ENCODE measurements at places on chromosomes 16 and 17.

DNA sequence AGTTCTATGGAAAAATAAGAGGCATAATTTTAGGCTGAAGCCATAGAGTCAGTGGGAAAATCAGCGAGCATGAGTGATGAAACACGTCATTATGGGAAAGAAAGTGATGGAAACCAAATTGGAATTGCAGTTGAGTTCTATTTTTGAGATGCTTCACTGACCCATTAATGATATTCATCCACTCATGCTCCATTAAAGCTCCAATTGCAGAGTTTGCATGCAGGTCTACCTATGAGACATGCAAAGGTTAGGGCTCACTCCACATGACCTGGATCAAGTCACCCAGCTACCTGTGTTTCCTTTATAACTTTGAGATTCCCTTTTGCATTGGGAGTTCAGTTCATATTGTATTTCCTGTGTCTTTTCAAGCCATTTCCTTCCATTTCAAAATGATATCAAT, 8.0 kb upstream of the KRTAP2-4 start:
- H3K27ac ChIP-seq = no peak overlapping the region
- no peak for DNase-seq
- H3K4me3 ChIP-seq = no peak overlapping the region
- H3K4me1 ChIP-seq = no peaks in the 10 kb centered on the region
- no peaks in the 10 kb centered on the region for H3K36me3 ChIP-seq

- no peaks in the 10 kb centered on the region for H3K27me3 ChIP-seq
- no peak for DNase-seq
- H3K4me3 ChIP-seq = no peak overlapping the region
Measured at GRCh38 chr17:68141050-68141449, 105.5 kb downstream of the KPNA2 start.

GRCh38 chr17:17506893-17507464, 10.8 kb upstream of the RASD1 start:
- no peaks in the 10 kb centered on the region for H3K4me1 ChIP-seq
- H3K4me3 ChIP-seq = no peak overlapping the region
- DNase-seq = no peak
- no peak overlapping the region for H3K27ac ChIP-seq

- H3K27me3 ChIP-seq = no peaks in the 10 kb centered on the region
- no peak overlapping the region for H3K27ac ChIP-seq
- peaks cover 1% of the 10 kb centered on the region for H3K4me1 ChIP-seq
- H3K4me3 ChIP-seq = no peak overlapping the region
- no peaks in the 10 kb centered on the region for H3K36me3 ChIP-seq
Measured at GRCh38 chr17:35315283-35315682, 58.1 kb downstream of the SLFN11 start.

GRCh38 chr16:79067600-79067999, 532.9 kb downstream of the MAF start:
- no peaks in the 10 kb centered on the region for H3K27me3 ChIP-seq
- DNase-seq = no peak
- no peaks in the 10 kb centered on the region for H3K4me1 ChIP-seq
- H3K4me3 ChIP-seq = no peak overlapping the region
- H3K27ac ChIP-seq = no peak overlapping the region

GRCh38 chr17:83144421-83145357, 65.3 kb downstream of the METRNL start:
- no peaks in the 10 kb centered on the region for H3K4me1 ChIP-seq
- H3K27me3 ChIP-seq = no peaks in the 10 kb centered on the region
- no peak overlapping the region for H3K4me3 ChIP-seq
- no peaks in the 10 kb centered on the region for H3K36me3 ChIP-seq

DNA sequence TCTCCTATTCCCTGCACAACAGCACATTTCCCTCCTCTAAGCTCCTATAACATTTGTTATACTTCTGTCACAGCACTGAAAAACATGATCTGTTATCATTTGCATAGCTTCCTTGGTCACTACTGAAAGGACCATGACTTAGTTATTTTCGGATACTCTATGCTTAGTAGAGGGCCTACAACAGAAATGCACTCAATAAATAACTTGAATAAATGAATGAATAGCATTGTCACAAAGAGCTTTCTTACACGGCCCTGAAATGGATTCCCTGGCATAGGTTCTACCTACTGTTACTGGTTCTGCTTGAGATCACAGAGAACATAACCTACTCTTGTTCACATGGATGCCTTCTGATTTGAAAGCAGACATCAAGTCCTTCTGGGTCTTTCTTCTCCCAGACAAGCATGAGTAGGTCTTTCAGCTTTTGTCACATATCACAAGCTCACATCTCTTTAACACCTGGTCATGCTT, 41.6 kb downstream of the MYO1D start:
- H3K4me3 ChIP-seq = no peak overlapping the region
- no peaks in the 10 kb centered on the region for H3K4me1 ChIP-seq
- DNase-seq = no peak
- H3K27ac ChIP-seq = no peak overlapping the region

- no peaks in the 10 kb centered on the region for H3K36me3 ChIP-seq
- H3K27ac ChIP-seq = no peak overlapping the region
- H3K27me3 ChIP-seq = no peaks in the 10 kb centered on the region
- H3K4me3 ChIP-seq = no peak overlapping the region
Measured at GRCh38 chr16:28053461-28053860, 10.1 kb downstream of the GSG1L start.

DNA sequence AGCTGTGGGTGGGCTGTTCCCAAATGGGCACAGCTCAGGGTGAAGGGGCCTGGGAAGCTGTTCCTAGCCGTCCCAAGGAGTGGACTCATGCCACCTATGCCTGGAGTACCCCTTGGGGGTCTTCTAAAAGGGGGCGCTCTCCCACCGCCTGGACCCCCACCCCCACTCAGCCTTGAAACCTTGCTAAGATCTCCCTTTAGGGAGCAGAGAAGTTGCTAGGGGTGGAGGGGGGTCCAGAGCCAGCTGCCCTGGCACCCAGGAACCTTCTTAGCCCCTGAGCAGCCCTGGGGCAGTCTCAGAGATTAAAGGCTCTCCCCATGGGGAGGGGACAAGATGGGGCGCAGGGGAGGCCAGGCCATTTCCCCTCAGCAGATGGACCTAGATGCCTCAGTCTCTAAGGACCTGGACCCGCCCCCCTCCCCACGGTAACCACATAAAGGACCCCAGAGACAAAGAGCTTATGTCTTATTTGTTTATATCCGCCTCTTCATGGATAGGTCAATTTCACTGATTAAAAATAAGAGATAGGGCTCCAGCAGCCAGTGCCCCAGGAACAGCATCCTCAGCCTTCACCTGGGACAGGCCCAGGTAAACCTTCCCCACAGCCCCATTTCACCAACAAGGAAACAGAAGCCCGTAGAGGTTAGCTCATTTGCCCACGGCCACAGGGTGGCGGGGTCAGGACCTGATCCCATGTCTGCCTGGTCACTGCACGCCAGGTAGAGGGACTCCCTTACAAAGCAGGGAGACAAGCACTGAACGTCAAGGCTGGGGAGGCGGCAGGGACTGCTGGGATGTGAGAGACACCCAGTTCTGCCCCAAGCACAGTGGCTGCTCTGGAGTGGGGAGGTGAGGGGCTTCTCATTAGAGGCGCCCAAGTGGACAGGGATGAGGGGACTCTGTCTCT, 3.4 kb downstream of the MTSS2 start:
- H3K4me3 ChIP-seq = no peak overlapping the region
- H3K27me3 ChIP-seq = no peaks in the 10 kb centered on the region
- no peak overlapping the region for H3K27ac ChIP-seq
- DNase-seq = peak; percentile 47
- H3K4me1 ChIP-seq = peaks cover 3% of the 10 kb centered on the region

DNA sequence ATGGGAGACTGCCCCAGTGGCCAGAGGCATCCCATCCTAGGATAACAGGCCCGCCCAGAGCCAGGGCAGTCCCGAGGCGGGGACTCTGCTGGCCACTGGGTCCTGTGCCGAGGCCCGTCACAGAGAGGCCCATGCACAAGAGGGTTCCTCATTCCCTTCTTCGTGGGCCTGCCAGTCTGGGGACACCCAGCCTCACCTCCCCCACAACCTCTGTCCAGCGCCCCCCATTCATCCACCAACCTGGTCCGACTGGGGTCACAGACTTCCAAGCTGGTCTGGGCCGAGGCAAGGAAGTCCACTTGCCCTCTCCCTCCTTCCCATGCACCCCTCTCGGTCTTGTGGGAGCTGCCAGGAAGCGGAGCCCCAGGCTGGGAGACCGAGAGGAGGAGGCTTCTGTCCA, 94.2 kb upstream of the PLCG2 start:
- no peaks in the 10 kb centered on the region for H3K4me1 ChIP-seq
- no peak overlapping the region for H3K27ac ChIP-seq
- peaks cover 2% of the 10 kb centered on the region for H3K36me3 ChIP-seq
- H3K27me3 ChIP-seq = no peaks in the 10 kb centered on the region

GRCh38 chr17:40283662-40284061, 4.0 kb upstream of the CDC6 start:
- H3K27me3 ChIP-seq = no peaks in the 10 kb centered on the region
- no peak overlapping the region for H3K4me3 ChIP-seq
- DNase-seq = no peak
- H3K27ac ChIP-seq = no peak overlapping the region

- no peaks in the 10 kb centered on the region for H3K4me1 ChIP-seq
- H3K4me3 ChIP-seq = no peak overlapping the region
- no peak for DNase-seq
- H3K36me3 ChIP-seq = peaks cover 4% of the 10 kb centered on the region
- H3K27ac ChIP-seq = no peak overlapping the region
Measured at GRCh38 chr17:82062076-82062983, 3.3 kb downstream of the DUS1L start.

DNA sequence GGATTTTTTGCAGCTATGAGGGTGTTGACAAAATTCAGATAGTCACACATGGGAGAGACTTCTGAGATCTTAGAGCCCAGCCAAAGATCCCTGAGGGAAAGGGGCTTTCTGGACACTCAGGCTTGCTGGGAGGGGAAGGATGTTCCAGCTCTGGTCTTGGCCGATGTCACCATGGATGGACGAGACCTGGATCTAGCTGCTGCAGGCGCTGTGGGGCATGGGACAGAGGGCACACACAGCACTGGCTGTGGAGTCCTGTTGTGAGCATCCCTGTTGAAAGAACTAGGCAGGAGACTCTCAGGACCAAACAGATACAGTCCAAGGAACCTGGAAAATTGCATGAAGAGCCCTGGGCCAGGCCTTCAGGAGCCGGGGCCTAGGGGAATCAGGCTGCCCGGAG, 80.1 kb upstream of the SDK2 start:
- H3K36me3 ChIP-seq = no peaks in the 10 kb centered on the region
- H3K4me3 ChIP-seq = no peak overlapping the region
- H3K27ac ChIP-seq = no peak overlapping the region
- H3K27me3 ChIP-seq = no peaks in the 10 kb centered on the region
- no peak for DNase-seq
- no peaks in the 10 kb centered on the region for H3K4me1 ChIP-seq

GRCh38 chr16:27625050-27625697, 75.2 kb downstream of the KATNIP start:
- no peak overlapping the region for H3K27ac ChIP-seq
- DNase-seq = no peak
- H3K4me1 ChIP-seq = no peaks in the 10 kb centered on the region

DNA sequence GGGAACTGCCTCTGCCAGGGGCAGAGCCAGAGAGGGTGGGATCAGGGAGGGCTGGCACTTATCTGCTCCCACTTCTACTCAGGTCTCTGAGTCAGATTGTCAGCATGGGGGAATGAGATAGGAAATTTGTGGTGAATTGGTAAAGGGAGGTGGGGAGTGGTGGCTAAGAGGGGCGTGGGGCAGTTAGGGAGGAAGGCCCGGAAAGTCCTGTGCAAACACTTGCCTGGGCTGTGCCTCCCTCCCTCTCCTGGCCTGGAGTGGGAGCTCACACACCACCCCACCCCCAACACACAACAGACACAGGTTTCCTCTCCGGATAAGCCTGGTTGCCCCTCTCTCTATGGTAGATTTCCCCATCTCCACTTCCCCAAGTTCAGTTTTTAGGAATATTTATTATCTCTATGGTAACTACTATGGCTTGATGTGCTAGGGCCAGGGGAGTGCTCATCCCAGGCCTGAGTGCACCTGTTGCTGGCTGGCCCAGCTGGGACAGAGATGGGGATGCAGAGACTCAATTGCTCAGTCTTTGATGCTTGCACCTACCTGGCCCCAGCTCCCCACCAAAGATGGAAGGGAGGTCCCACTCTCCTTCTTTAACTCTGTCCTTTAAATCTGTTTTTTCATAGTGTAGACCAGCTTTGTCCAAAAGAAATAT, 2.7 kb downstream of the SPNS2 start:
- no peak overlapping the region for H3K4me3 ChIP-seq
- no peaks in the 10 kb centered on the region for H3K4me1 ChIP-seq
- H3K27me3 ChIP-seq = peaks cover 13% of the 10 kb centered on the region
- no peak overlapping the region for H3K27ac ChIP-seq
- DNase-seq = no peak
- no peaks in the 10 kb centered on the region for H3K36me3 ChIP-seq

DNA sequence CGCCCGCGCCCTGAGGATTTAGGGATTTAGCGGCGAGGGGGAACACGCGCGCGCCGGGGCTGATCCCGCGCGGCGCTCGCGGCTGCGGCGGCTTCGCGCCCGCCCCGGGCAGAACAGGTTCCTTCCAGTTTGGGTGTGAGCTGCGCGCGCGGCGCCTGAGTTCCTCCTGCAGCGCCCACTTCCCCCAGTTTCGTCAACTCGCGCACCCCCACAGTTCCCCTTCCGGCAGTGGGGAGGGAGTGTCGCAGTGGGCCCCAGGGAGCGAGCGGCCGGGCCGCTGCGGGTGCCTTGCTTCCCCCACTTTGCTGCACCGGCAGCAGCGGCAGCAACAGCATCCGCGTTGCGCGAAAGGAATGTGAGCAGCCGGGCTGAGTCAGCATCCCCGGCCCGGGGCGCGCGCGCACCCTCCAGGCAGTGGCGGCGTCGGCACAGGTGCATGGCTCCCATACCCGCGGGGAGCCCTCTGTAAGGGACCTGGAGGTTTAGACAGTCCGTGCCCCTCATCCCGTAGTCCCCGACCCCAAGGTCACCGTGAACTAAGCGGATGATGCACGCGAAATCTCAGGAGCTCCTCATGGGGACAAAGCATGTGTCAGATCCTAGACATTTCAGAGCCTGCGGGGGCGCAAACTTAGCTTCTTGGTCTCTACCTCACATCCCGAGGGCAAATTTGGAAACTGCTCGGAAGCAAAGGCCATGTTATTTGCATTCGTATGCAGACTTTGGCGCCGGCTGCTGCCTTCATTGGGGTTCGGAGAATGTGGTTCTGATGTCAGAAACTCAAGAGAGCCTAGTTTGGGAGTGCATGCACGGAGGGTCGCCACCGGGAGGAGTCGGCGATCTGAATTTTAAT, 767 bp downstream of the ARSG start:
- DNase-seq = peak; percentile 87
- peak overlapping the region; percentile 45 for H3K4me3 ChIP-seq
- no peaks in the 10 kb centered on the region for H3K4me1 ChIP-seq
- no peaks in the 10 kb centered on the region for H3K36me3 ChIP-seq
- peaks cover 9% of the 10 kb centered on the region for H3K27me3 ChIP-seq
- H3K27ac ChIP-seq = peak overlapping the region; percentile 35

- no peaks in the 10 kb centered on the region for H3K4me1 ChIP-seq
- no peak overlapping the region for H3K27ac ChIP-seq
- peaks cover 5% of the 10 kb centered on the region for H3K36me3 ChIP-seq
- H3K27me3 ChIP-seq = no peaks in the 10 kb centered on the region
Measured at GRCh38 chr16:30886145-30886544, 7.7 kb downstream of the BCL7C start.

GRCh38 chr17:50689251-50689650, 18.5 kb downstream of the ANKRD40 start:
- H3K27ac ChIP-seq = no peak overlapping the region
- H3K4me1 ChIP-seq = peaks cover 1% of the 10 kb centered on the region
- peak; percentile 51 for DNase-seq
- H3K36me3 ChIP-seq = peaks cover 4% of the 10 kb centered on the region
- no peak overlapping the region for H3K4me3 ChIP-seq
- H3K27me3 ChIP-seq = no peaks in the 10 kb centered on the region
